ENCODE measurements at places on chromosomes 16 and 17.
A peak's percentile ranks its signal among the peaks of the same experiment; 100 is the strongest.

- no peak for DNase-seq
Observed at GRCh38 chr16:67529582-67530012, 968 bp downstream of the RIPOR1 start.

DNA sequence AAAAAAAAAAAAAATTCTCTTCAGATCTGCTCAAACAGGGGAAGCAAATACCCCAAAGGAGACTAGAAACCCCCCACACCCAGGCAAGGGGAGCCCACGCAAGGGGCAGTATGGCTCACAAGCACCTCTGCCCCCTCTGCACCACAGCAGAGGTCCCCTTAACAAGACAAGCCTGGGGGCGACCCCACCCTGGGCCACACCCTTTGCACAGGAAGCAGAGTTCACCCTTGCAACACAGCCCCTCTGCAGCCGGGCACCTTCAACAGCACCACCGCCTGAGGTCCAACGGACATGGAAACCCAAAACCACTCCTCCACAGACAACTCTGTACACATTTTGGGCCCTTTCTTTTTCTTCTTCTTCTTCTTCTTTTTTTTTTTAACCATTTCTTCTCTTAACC, 12.8 kb downstream of the AXIN1 start:
- DNase-seq, result no peak

DNA sequence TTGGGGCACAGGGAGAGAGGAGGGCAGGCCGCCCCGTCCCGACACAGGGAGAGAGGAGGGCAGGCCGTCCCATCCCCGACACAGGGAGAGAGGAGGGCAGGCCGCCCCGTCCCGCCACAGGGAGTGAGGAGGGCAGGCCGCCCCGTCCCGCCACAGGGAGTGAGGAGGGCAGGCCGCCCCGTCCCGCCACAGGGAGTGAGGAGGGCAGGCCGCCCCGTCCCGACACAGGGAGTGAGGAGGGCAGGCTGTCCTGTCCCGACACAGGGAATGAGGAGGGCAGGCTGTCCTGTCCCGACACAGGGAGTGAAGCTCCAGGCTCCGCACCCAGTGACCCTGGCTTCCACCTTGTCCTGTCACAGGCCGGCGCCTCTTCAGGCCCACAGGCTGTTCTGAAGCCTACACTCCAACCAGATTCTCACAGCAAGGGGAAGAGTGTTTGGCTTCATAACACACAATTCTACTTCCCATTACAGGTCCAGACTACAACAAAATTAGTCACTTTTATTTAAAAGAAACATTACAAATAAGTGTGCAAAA, 34.1 kb downstream of the WDR45B start:
- no peak for DNase-seq

DNA sequence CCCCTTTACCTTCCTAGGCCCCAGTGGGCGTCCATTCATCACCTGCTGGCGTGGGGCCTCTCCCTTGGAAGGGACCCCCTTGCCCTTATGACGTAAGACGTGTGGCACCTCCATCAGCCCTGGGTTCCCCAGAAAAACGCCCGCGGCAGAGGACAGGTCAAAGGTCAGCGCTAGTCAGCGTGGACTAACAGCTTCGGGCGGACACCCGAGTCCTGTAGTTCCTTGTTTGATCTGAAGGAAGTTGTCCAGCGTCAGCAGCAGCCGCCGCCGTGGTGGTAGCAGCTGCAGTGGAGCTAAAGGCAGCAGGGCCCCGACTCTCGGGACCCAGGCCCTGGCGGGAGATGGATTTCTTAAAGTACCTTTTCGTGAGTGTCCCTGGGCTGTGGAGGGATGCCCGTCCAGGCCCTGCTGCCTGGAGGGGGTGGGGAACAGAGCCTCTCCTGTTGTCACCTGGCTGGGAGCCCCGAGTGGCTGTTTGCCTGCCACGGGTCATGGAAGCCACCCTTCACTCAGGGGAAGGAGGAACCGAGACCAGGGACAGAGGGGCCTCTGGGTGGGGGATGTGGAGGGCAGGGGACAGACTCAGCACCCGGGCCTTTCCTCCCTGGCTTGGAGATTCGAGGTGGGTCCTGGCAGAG, 123.6 kb downstream of the OR1D5 start:
- DNase-seq, result no peak

DNA sequence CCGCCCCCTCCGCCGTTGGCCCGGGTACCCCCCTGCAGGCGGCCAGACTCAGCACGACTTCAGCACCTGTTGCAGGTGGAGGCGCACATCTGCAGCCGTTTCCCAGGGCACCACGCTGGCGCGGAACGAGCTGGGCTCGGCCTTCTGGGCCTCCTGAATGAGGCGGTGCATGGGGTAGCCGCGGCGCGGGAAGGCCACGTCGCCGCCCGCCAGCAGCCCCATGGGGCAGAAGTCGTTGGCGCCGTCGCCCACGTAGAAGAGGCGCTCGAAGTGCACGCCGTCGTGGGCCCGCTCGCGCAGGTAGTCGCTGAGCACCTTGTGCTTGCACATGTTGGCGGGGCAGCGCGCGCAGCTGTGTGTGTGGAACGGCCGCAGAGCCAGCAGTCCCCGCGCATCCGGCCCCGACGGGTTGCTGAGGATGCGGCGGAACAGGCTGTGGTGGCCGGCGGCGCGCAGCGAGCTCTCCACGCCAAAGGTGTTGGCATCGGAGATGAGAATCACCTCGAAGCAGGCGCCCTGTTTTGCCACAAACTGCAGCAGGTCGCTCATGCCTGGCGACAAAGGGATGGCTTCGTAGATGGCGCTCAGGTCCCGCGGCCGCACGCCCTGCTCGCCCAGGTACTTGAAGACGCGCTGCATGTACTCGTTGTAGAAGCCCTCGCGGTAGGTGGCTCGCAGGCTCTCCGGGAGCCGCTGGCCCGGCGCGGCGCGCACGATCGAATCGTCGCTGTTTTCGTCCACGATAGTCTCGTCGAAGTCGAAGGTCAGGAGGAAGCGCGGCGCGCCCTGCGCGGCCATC, 6.2 kb downstream of the PHOSPHO1 start:
- DNase-seq, result no peak

- no peak for DNase-seq
Observed at GRCh38 chr16:48330841-48331192, 54.4 kb downstream of the SIAH1 start.

GRCh38 chr16:54318941-54319340, 32.4 kb upstream of the IRX3 start:
- DNase-seq, result peak; percentile 49

GRCh38 chr16:71179569-71179968, 51.0 kb downstream of the HYDIN start:
- DNase-seq, result no peak

- DNase-seq, result no peak
Observed at GRCh38 chr16:30559690-30560089, 1.5 kb upstream of the ZNF764 start.

DNA sequence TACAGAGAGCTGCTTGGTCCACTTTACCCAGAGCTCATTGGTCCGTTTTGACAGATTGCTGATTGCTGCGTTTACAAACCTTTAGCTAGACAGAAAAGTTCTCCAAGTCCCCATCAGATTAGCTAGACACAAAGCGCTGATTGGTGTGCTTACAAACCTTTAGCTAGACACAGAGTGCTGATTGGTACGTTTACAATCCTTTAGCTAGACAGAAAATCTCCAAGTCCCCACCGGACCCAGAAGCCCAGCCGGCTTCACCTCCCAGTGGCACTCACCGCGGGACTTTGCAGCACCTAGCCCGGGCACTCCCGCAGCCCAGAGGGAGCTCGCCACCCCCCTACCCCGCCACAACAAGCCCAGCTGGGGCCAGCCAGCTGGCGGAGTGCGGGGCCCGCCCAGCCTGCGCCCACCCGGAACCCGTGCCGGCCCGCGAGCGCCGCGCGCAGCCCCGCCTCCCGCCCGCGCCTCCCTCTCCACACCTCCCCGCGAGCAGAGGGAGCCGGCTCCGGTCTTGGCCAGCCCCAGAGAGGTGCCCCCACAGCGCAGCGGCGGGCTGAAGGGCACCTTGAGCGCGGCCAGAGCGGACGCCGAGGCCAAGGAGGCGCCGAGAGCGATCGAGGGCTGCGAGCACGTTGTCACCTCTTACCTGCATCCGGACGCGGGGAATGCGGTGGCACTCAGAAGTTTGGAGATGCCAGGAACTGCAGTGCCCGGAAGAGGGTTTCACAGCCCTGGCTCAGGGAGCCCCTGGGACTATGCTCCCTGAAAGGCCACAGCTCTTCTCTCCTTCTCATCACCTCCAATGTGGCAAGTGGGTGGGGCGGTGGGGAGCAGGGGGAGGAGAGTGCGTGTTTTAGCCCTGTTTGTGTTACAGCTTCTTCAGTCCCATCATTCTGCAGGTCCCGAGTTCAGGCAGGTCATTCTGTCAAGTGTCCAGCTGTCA, 1504.5 kb downstream of the CDH11 start:
- DNase-seq, result peak; percentile 1

GRCh38 chr17:4972752-4973151, 5.1 kb upstream of the SPAG7 start:
- no peak for DNase-seq

DNA sequence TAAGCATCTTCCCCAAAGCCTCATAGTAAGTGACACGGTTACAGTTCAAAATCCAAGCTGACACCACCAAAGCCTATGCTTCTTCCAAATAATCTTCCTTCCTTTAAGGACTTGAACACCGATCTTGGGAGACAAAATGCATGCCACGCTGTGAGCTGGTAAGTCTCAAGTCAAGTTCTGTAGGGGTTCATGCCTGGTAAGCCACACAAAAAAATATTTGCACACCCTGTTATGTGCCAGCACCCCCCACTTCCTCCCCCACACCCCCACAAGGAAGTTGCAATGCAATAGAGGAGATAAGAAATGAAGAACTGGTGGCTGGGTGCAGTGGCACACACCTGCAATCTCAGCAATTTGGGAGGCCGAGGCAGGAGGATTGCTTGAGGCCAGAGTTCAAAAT, 5.6 kb downstream of the NOG start:
- no peak for DNase-seq

DNA sequence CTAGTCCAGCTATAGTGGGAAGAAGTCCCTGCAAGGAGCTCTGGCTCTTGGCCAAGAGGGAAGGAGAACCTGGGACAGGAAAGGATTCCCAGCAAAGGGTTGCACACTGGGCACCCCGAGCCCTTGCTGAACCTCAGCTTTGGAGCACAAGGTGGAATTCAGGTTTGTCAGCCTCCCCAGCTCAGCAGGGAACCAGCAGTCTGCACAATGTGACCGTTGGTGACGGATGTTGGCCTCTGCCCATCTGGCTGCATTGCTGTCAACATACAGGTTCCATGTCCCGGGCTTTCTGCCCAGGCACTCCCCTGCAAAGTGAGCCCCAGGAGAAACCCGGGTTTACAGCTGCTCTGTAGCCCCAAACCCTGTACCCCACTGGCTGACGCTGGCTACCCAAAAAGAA, 6.7 kb downstream of the RPRML start:
- DNase-seq, result no peak

GRCh38 chr17:30858556-30859250, 26.9 kb downstream of the ATAD5 start:
- DNase-seq, result peak; percentile 3

GRCh38 chr17:4576729-4577322, 7.5 kb upstream of the SMTNL2 start:
- DNase-seq, result no peak

GRCh38 chr17:16875662-16876061, 96.3 kb downstream of the TNFRSF13B start:
- no peak for DNase-seq

Data from fibroblast of skin of right quadriceps (primary cell).